Activated naive CD4-positive, alpha-beta T cell treated with Interleukin-2 at 50 U/mL for 16 hours (primary cell): ENCODE measurements at places on chromosomes 1 and 21.

DNA sequence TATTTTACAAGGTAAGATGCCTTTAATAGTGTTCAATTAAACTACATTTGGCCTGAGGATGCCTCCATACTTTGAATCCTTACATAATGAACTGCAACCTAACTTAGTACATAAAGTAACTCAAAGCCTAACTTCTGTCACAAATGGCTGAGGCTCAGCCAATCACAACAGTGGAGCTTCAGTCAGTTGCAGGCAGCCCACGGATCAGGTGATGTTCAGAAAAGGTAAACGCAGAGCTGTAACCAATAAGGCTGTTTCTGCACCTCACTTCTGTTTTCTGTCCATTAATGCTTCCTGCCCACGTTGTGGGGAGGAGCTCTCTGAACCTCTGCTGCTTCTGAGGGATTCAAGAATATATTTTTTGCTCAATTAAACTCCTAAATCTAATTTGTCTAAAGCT lies 94.8 kb upstream of the KIAA0040 start:
- DNase-seq = no peak

GRCh38 chr1:179776831-179777230 lies 33.7 kb downstream of the FAM163A start:
- no peak for DNase-seq

DNA sequence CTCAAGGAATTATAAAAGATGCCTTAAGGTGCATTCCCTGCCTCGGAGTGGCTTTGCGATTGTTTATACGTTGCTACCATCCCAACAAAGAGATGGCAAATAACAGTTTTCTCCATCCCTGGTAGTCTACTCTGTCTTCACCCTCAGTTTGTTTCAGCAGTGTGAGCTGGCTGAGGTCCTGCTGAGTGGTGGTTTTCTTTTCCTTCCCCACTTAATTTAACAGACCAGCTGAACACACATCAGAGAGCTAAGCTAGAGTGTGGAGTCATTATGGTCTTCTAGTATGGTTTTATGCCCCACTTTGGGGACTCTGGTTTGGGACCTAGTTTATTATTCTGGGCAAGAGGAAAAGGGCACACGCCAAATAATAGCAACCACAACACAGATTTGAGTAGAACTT lies 2.2 kb downstream of the PIGV start:
- no peak for DNase-seq

DNA sequence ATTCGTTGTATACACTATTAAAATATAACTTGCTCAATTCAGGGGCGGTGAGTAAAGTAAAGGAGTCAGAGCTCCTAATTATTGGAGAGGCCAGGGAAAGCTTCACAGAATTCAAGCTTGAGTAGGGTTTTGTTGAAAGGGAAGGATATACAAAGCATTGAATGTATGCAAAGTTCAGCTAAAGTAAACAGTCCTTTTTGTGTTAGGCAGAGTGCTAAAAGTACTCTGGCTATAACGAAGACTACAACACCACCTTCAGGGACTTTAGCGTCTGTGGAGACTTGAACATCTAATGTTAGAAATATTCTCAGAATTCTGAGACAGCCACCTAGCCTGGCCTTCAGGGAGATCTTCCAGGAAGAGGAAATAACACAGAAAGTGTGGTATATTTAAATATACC lies 1.1 kb downstream of the FALEC start:
- no peak for DNase-seq

DNA sequence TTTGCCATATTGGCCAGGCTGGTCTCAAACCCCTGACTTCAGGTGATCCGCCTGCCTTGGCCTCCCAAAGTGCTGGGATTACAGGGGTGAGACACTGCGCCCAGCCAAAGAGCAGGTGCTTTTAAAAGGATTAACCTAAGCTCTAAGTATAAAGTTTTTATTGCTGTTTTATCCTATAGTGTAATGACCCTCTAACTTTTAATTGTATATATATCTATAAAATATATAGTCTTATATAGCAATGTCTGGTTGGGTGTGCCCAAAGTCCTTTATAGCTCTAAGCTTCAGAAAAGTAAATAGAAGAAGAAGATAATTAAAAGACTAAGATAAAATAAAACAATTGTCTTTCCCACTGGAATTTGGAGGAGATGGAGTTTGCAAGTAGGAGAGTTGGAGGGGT lies 73.8 kb upstream of the ATP5PO start:
- no peak for DNase-seq

DNA sequence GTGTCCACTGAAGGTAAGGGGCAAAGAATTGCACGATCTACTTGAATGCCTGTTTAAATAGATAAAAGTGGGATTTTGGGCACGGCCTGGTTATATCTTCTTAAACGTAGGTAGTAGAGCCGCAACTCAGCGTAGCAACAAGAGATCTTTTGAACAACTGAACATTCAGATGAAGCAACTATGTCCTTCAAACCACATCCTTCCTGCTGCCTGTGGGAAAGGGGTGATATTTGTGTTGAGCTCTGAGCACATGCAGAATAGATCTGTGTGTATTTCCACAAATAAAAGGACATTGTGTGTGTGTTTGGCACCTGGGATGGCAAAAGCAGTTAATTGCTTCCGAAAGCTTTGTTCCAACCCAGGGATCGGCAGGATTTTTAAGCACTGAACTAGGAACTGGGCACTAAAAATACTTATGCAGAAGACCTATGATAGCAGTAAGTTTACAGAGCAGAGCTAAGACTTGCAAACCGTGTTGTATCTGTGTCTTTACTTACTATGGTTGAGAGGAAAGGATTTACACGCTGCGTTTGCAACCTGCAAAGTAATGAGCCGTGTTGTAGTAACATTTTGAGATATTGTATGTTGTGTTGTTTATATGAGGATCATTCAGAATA lies 333.4 kb downstream of the CHRM3 start:
- peak; percentile 41 for DNase-seq
